ENCODE measurements at places on chromosomes 16 and 17.

GRCh38 chr17:48526608-48527546 lies 3.9 kb downstream of the HOXB1 start:
- no peak for DNase-seq

DNA sequence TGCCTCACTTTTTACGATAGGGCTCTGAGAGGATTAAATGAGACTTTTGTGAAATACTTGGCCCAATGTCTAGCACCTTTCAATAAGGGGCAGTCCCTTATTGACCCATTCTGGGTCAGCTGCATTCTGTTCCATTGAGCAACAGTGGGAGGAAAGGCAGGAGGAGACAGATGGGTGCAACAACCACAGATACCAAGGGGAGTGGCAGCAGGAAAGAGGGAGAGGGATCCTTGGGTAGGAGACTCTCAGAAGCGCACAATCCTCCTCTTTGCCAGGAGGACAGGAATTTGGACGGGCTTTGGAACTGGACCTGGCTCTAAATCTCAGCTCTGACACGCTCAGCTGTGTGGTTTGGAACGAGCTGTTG lies 3.5 kb downstream of the PIPOX start:
- DNase-seq: no peak

- DNase-seq: no peak
These were observed 328 bp upstream of the DRC7 start for GRCh38 chr16:57694231-57694724.

DNA sequence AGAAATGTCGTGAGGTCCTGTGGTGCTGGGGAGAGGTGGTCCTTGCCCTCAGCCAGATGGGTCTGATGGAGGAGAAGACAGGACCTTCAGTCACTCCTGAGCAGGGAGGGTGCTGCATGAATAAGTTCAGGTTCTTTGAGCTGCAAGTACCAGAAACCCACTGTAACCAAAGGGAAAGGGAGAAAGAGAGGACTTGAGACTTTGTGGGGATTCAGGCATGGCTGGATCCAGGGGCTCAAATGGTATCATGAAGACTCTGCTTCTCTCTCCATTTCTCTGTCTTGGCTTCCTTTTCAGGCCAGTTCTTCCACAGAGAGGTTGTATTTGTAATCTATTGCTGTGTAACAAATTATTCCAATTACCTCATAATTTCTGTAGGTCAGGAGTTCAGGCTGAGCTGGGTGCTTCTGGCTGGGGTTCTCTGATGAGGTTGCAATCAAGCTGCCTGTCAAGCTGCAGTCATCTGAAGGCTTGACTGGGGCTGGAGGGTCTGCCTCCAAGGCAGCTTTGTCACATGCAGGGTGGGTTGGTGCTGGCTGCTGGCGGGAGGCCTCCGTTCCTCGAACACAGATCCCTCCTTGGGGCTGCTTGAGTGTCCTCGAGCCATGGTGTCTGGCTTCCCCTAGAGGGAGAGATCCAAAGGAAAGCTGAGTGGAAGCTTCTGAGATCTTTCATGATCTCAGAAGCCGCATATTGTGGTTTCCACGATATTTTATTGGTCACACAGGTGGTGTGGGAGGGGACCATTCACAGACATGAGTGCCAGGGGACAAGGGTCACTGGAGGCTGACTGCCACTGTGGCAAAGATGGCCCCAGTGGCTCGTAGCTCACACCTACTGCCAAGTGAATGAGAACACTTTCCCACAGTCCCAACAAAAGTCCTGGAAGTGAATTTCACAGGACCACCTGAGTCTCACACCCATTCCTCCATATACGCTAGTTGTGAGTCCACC lies 5.9 kb upstream of the ADCY7 start:
- no peak for DNase-seq

DNA sequence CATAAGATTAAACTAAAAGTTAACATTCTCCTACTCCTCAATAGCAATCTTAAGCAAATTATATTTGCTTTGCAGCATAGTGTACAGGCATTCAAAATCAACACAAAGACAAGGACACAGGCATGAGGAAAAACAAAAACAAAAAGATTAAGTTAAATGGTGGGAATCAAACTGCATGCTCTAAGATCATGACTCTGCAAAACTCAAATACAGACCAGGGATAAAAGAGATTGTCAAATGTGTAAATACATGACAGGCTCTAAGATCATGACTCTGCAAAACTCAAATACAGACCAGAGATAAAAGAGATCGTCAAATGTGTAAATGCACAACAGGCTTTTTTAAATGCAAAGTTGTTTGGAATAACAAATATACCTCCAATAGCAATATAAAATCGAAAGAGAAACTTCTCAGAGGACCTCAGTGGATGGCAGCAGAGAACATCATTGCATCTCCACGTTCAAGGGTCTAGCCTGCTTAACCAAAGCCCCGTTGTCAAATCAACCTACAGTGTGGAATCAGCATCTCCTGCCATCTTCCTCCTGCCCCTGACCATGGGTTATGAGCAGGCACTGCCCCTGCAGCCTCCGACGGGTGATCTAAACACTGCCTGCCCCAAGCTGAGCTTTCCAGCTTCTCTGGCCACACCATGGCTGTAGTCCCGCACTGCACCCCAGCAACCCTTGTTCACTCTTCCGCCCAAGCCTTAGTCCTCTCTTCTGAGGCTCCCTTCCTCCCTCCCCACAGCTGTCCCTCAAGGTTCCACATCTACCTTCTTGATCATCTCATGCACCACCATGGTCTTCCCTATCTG lies 446.1 kb downstream of the SOX9 start:
- no peak for DNase-seq

DNA sequence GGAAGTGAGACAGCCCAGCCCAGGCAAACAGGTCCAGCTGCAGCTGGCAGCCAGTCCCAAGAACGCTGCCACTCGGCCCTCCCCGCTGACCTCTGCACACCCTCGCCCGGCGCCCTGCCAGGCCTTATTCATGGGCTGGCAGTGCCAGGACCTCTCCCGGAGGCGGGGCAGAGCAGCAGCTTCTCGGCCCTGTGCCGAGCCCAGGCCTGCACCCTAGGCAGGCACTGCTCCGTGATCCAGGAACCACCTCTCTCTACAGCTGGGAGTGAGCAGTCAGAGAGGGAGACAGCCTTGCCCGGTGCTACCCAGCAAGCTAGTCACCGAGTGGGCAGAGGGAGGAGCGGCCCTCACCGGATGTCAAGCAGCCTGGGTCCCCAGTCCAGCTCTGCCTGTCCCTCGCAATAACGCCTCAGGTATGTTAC lies 79.9 kb upstream of the CBX4 start:
- DNase-seq: no peak

DNA sequence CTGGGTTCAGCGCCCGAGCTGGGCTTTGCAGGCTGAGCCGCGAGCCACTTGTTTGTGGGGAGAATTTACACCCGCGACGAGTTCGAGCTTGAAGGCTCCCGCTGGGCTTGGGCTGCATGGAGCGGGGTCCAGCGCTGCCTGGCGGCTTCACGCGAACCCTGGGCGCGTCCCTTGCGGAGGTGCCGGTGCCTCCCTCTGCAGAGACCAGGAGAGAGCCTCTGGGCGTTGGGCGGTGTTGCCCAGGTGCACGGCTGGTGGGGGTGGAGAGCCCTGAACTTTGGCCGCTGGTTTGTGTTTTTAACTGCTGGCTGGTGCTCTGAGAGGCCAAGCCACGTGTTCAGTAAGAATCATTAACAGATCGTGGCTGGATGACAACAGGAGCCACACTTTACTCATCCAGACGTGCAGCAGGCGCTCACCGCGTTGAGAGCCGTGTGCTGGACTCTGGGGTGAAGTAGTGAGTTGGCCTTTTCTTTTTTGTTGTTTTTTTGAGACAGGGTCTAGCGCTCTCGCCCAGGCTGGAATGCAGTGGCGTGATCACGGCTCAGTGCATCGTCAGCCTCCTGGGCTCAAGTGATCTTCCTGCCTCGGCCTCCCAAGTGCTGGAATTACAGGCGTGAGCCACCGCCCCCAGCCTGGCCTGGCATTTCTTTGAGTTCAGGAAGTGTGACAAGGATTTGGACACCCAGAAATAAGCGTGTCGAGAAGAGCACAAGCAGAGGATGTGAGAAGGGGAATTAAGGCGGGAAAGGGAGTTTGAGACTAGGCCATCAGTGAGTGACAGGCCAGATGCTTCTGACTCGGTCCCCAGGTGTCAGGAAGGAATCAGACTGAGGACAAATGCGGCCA lies 827 bp downstream of the CDK10 start:
- DNase-seq: no peak

- no peak for DNase-seq
These were observed 14.4 kb upstream of the MYLK3 start for GRCh38 chr16:46762583-46762982.

- no peak for DNase-seq
These were observed 25.7 kb downstream of the ARHGAP23 start for GRCh38 chr17:38453951-38454421.

- no peak for DNase-seq
These were observed 15.4 kb downstream of the TNS4 start for GRCh38 chr17:40485851-40486521.

DNA sequence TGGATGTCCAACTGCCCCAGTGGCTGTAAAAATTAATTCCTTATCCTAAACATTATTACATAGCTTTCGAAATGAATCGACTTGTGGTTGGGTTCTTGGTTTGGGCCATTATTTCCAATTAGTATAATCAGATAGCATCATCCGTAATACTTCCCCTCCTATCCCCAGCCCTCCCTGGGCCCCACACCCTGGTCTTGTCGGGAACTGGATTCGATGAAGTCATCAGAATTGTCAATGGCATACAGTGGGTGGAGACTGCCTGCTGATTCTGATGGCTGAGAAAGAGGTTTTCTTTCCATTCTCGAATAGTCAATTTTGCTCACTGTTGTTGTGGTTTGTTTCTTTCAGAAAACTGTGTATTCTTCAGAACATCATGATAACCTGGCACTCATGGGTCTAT lies 395.1 kb downstream of the SEC14L1 start:
- no peak for DNase-seq

DNA sequence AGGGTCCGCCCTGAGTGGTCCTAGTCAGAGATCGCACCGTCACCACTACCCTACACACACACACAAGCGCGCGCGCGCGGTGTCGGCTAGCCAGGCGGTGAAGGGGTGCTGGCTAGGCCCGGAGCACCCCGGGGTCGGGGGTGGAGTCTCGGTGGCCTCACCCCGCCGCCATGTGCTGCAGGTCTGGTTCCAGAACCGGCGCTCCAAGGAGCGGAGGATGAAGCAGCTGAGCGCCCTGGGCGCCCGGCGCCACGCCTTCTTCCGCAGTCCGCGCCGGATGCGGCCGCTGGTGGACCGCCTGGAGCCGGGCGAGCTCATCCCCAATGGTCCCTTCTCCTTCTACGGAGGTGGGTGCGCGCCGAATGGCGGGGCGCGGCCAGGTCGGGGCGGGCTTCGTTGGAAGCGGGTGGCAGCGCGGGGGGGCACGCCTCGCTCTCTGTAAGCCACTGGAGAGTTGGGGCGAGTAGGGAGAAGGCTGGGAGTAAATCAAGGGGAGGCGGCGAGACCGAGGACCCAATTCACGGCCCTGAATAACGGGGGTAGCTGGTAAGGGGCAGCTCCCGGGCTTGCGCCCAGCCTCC lies 4.8 kb downstream of the LHX1 start:
- DNase-seq: no peak

GRCh38 chr17:80838311-80839025 lies 153.2 kb upstream of the CHMP6 start:
- no peak for DNase-seq

- no peak for DNase-seq
These were observed 53.0 kb upstream of the METRNL start for GRCh38 chr17:83026311-83026811.

DNA sequence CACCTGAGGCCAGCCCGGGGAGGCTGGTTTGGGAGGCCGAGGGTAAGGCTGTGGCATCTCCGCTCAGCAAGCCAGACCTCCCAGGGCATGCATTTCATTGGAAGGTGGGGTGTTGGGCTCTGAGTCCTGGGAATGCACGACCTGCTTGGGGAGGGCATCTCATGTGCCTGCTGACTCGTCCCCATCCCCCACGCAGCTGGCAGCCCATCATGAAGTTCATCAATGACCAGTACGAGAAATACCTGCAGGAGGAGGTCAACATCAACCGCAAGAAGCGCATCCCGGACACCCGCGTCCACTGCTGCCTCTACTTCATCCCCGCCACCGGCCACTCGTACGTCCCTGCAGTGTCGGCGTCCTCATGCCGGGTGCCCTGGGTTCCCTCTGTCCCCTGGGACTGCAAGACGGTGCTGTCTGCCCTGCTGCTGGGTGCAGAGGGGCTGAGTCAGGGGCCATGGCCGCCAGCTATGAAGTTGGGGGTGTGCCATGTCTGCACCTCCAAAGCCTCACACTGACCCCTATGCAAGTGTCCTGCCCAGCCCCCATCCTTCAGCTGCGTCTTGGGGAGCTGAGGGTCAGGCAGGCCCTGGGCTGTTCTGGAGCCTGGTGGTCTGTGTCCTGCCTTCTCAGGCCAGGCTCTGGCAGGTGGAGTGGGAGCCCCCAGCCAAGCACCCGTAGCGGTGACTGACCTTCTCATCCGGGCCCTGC lies 347.9 kb downstream of the SEC14L1 start:
- no peak for DNase-seq

GRCh38 chr16:20904507-20905081 lies 4.0 kb downstream of the LYRM1 start:
- peak; percentile 30 for DNase-seq

- DNase-seq: no peak
These were observed 7.7 kb downstream of the AKAP1 start for GRCh38 chr17:57092779-57093178.

DNA sequence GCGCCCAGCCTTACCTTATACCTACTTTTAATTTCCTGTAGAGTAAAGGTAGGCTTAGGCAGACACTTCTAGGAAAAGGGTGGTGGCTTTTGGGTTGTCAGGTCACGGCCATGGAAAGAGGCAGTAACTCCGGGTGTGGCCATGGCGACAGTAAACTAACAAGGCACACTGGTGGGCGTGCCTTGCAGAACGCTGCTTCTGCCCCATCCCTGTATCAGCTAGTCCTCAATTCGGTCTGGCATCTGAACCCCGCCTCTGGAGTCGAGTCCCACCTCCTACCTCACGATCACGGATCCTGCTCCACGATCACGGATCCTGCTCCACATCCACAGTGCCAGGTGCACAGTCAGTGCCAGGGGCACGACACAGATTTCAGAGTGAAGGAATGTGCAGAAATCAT lies 5.6 kb downstream of the ADCY9 start:
- no peak for DNase-seq

GRCh38 chr17:63474586-63475460 lies 2.0 kb upstream of the ACE start:
- no peak for DNase-seq

DNA sequence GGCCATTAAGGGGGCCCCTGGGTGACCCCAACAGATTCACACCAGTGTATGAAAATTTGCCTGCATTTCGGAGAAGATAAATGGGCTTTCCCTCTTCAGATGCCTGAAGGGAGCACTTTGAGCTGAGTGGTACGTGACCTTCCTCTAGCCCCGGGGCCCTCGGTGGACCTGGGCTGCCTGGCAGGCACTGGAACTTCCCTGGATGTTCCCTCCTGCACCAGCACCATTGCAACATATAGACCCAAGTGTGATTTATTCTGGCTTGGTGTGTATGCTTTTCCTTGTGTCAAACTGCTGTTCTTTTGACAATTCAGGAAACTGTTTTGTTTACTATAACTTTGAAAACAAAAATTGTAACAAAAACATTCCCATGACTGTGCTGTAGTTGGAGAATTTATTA lies 93.8 kb downstream of the TNFRSF13B start:
- no peak for DNase-seq

- no peak for DNase-seq
These were observed 20.7 kb upstream of the GLG1 start for GRCh38 chr16:74627506-74628220.

GRCh38 chr17:44988044-44988942 lies 20.2 kb upstream of the C1QL1 start:
- DNase-seq: no peak

- no peak for DNase-seq
These were observed 28.4 kb downstream of the HAPSTR1 start for GRCh38 chr16:9119795-9120194.

GRCh38 chr16:17331991-17332390 lies 138.8 kb downstream of the XYLT1 start:
- no peak for DNase-seq
